ENCODE measurements at places on chromosomes 5 and 9.

DNA sequence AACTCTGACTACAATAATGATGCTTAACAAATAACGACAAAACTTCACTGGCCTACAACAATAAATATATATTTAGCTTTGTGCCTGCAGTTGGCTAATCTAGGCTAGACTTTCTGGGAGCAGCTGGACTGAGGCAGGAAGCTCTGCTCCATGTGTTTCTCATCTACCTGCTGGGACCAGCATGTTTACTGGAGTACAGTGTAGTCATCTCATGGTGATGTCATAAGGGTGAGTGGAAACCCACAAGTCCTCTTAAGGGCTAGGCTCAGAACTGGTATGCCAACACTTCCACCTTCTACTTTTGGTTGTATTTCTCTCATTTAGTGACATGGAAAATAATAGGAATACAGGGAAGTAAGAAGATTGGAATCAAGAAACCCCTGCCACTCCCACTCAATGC lies 85.7 kb upstream of the NIPBL start:
- no peak for DNase-seq

DNA sequence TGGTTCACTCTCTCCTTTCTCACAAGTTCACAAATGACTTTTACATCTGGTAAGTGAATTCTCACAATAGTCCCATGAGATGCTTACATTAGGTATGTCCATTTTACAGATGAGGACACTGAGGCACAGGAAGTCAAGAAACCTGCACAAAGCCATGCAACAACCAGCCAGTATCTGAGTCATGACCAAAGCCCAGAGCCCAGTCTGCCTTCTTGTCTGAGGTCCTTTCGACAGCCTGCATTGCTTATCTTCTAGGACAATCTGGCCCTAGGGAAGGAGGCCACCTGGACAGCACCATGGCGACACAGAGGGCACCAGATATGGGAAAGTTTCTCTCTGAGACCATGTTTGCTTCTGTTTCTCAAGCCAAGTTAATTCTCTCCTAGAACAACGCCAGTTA lies 197.1 kb downstream of the NSG2 start:
- no peak for DNase-seq

- DNase-seq, result no peak
Observed at GRCh38 chr5:43661102-43661501, 58.1 kb downstream of the NNT start.

- peak; percentile 82 for DNase-seq
Observed at GRCh38 chr5:130601-131131, 38.7 kb downstream of the PLEKHG4B start.

DNA sequence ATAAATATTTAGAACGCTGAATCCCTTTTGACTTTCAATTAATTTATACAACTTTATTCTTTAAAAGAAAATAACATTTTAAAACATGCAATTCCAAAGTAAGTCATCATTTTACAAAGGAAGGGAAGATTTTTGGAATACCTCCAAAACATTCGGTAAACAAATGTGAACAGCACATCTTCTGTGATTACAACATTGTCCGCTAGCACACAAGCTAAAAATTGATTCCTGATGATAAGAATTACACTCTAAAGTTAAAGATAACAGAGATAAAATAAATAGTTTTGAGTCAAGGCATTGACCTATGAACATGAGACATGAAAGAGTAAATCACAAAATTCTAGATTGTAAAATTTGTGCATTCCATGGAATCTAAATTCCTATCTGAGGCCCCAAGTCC lies 56.2 kb upstream of the TRAF1 start:
- no peak for DNase-seq

DNA sequence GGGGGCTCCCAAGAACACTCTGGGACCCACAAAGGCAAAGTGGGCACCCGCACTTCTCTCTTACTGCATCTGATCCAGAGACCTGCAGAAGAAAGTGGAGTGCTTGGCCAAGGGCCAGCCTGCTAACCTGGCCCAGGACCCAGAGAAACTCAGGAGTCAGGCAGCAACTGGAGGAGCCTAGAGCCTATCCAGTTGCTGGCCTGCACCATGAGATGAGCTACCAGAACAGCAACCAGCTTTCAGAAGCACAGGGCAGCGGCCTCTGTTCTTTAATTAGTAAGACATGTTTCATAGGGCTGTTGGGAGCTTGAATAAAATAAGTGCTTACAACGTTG lies 298.3 kb downstream of the GADD45G start:
- no peak for DNase-seq

DNA sequence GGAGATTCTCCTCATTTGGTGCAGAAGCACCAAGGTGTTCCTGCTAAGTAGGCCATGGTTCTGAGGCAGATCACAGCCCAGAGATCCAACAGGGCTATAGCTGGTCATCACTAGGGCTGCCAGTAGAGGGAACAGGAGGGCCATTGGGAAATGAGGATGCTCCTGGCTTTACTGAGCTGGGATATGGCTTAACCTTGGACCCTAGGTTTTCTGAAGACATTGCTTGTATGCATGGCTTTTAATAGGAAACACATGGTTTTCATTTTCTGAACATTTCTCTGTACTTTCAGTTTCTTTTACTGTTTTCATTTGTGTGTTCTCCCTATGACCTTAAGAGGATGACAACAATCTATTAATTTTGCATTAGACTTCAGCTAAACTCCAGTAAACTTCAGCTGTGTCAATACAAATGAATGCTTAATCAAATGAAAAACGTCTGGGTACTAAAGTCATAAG lies at the start of gene IFNW1:
TSS of gene IFNW1 (minus strand) at position 406 of the 456 bp plus-strand sequence. CDS start at position 144, 262 bp downstream.
- no peak for DNase-seq

- no peak for DNase-seq
Observed at GRCh38 chr5:124789104-124789605, 42.7 kb upstream of the ZNF608 start.

DNA sequence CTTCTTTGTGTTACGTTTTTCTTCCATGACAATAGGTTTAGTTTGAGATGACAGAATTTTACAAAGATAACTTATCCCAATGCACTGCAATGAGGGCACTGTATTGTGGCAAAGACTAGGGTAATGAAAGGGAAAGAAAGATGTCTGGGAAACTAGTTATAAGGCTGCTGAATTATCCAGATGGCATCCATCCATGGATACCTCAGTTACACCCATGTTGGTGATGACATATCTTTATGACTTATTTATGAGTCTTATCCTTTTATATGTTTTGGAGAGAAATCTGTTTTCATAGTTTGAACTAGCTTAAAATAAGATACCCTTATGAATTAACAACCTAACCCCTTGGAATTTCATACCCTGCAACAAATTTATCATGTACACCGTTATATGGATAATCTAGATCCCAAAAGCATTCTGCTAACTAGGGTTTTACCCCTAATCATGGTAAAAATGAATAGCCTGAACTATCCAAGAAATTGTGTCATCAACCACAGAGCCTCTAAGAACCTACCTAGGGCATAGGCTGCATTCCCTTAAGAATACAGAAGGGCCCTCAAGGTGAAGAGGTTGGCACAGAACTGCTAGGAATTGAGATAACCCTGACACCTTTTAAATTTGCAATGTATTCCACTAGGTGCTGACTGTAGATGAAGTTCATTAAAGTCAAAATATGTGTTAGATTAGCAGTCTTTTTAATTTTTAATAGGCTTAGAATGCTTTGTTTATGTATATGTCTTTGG lies 49.5 kb upstream of the RORB start:
- no peak for DNase-seq

GRCh38 chr9:21789541-21790037 lies 12.8 kb upstream of the MTAP start:
- DNase-seq, result peak; percentile 87

DNA sequence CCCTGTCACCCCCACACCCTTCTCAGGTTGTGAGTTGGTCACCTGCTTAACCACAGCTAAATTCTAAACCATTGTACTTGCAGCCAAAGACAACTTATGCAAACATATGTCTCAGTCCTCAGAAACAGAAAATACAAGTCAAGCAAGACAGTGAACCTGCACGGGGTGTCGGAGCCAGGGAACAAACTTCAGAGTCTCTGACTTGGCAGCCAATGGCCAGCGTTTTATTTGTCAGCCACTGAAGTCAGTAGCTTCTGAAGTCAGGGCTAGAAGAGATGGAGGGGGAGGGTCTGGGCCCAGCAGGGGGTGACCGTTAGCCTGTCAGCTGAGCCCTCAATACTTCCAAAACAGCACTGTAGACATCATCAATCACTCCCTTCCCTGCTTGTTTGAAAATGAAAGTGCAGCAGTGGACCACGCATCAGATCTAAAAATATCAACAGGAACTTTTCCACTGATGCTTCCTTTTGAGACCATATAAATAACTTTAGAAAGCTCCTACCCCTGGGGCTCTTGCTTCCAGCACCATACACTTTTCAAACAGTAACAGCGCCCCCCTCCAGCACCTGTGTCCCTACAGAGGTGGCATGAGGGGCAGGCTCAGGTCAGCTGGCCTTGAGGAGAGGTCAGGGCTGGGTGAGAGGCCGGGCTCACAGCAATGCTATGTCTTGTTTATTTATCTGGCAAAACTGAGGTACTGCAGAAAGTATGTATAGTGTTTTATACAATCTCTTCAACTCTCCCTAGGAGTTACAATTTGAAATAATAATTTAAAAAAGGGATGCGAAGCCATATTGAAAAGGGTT lies 142.5 kb downstream of the ACER2 start:
- DNase-seq, result no peak

DNA sequence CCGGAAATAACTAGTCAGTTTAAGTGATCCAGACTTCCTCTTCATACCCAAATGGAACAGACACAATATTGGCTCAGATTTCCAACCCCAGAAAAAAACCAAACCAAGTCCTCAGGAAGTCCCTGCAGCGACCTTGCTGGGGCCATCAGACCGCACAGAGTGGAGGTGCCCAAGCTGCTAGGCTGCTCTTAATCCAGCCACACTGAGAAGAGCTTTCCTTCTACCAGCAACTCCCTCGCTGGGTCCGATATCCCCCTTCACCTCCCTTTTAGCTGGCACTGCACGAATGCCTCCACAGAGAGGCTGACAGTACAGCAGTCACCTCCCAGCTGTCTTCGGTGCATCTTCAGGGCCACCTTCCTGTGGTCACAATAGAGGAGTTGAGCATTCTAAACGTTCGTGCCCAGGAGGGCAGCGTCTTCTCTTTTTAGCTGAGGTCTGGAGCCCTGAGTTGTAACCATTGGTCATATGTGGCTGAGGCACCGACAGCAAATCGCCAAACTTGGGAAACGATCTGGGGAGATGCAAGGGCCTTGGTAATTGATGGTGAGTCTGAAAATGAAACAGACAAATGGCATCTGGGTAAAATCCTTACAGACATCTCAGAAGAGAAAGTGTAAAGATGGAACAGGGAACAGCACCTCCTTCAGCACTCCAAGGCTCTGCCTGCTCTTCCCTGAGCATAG lies 5.7 kb downstream of the NAIF1 start:
- DNase-seq, result no peak

DNA sequence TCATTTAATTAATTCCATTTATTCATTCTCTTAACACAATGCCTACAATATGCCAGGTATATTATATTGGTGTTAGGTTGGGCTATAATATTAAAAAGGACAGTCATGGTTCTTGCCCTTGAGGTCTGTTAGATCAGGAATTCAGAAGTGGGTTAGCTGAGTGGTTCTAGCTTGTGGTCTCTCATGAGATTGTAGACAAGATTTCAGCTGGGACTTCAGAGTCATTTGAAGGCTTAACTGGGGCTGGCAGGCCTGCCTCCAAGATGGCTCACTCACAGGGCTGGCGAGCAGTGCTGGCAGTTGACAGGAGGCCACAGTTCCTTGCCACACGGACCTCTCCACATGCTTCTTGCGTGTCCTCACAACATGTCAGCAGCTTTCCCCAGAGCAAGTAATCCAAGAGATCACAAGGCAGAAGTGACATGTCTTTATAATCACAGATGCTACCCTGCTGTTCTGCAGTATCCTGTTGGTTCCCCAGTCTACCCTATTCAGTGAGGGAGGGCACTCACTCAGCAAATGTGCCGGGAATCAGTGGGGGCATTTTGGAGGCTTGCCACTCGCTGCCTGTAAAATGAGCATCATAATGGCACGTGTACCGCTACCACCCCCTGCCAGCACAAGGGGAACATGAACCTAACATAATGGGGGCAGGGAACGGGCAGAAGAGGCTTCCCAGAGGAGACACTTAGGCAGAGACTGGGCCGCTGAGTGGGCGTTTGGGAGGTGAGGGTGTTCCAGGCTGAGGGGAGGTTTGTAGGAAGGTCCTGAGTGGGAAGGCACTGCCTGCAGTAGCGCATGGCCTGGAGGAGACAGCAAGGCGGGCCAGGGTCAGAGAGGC lies 70.0 kb downstream of the EXOSC2 start:
- no peak for DNase-seq

- DNase-seq, result no peak
Observed at GRCh38 chr5:116388564-116389258, 185.9 kb downstream of the SEMA6A start.

DNA sequence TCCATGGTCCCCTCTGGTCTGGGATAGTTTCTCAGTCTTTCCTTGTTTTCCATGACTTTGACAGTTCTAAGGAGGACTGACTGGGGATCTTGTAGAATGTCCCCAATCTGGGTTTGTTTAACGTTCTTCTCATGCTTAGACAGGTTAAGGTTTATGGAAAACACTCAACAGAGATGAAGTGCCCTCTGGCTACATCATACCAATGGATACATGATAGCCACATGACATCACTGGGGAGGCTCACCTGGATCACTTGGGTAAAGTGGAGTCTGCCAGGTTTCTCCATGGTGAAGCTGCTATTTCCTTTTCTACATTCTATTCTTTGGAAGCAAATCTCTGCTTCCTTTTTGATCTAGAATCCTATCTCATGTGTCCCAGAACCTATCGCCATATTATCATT lies 23.8 kb upstream of the ALDH1B1 start:
- DNase-seq, result no peak

Measured in inflammatory macrophage treated with lipopolysaccharide for 1 hour (primary cell).